ENCODE measurements at places on chromosomes 3 and 15.

DNA sequence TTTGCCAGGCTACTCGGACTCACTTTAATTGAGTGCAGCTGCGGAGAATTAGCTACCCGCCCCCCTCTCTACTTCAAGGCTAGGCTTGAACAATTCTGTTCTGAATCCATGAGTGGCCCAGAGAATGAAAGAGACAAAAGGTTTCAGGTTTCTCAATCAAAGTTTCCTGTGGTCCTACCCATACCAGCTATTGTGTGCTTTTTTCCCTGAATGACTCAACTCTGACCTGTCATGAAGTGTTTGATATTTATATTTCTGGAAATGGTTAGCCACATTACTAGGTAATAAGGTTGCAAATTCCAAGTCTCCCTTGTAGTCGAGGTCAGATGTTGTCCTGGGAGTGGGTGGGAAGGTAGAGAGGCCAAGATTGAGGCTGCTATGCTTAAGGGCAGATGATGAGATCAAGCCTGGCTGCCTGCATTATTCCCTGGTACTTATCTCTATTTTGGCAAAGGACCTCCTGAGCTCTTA lies 392.7 kb upstream of the TBL1XR1 start:
- DNase-seq: peak; percentile 47

DNA sequence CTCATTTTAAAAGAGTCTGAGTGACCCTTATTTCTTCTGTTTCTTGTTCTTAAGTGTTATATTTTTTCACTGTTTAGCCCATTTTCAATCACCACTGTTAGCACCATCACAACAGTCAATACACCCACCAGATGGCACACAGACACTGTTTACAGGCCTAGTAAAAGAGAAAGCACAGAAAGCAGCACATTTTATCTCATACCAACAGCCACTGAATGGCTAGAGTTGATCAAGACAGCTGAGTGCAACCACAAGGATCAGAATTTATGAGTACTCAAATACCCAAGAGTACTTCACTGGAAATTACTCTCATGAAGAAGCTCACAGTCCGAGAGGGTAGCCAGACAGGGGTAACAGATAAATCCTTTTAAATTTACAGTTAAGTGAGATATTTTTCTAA lies 127.0 kb downstream of the TFDP2 start:
- no peak for DNase-seq

- DNase-seq: no peak
These were observed 151.0 kb downstream of the OXSM start for GRCh38 chr3:25940935-25941334.

GRCh38 chr15:40823572-40824343 lies 4.8 kb downstream of the PPP1R14D start:
- DNase-seq: no peak

DNA sequence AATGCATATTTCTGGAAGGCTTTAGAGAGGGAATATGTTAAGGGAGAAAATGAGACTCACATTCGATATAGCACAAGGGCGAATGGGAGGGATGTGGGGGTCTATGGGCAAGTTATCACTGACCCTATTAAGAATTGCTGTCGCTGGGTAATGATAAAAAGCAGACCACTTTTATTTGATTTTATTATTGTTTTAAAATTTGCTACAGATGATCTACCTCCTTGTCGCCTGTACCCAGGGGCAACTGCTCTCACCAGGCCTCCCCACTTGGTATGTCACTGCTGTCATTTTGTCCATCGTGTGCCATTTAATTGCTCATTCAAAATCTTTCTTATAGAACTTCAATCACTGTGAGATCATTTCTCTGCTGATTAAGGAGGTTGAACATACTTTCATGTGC lies 153.8 kb downstream of the OPA1 start:
- no peak for DNase-seq

DNA sequence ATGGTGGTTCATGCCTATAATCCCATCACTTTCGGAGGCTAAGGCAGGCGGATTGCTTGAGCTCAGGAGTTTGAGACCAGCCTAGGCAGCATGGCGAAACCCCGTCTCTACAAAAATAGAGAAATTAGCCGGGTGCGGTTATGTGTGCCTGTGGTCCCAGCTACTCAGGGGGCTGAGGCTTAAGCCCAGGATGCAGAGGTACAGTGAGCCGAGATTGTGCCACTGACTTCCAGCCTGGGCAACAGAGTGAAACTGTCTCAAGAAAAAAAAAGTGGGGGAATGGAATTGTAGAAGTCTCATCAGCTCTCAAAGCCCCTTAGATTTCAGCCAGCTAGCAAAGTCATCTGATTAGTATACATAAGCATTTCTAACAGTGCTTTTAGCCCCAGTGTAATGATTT lies 33.2 kb downstream of the TIPARP start:
- no peak for DNase-seq

DNA sequence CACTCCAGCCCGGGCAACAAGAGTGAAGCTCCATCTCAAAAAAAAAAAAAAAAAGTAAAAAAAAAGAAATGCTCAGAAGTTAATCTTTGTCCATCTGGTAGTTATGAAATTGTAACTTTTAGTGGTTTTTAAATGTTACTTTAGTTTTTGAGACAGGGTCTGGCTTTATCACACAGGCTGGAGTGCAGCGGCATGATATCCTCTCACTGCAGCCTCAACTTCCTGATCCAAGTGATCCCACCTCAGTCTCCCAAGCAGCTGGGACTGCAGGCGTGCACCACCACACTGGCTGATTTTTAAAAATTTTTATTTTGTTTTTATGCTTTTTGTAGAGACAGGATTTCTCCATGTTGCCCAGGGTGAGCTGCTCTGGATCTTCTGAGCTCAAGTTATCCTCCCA lies 1.3 kb downstream of the RNU5B-1 start:
- no peak for DNase-seq

GRCh38 chr15:42803436-42803835 lies 66.5 kb upstream of the CDAN1 start:
- DNase-seq: no peak

DNA sequence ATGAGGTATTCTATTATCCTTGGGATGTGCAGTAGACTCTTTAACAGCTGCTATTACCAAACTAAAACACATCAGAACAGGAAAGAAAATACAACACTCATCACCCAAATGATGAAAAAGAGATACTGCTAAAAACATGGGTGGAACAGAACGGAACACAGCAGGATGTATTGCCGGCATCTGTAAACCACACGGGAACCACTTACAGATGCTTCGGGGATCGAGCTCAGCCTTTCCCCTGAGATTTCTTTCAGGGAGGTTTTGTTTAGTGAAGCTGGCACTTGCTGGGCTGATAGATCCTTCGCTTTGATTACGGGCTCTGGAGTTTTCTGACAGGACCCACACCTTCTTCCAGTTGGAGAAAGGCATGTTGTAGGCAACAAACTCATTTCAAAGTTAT lies 182.3 kb upstream of the FAM3D start:
- no peak for DNase-seq

GRCh38 chr15:43903864-43904290 lies 77.1 kb downstream of the WDR76 start:
- DNase-seq: no peak

DNA sequence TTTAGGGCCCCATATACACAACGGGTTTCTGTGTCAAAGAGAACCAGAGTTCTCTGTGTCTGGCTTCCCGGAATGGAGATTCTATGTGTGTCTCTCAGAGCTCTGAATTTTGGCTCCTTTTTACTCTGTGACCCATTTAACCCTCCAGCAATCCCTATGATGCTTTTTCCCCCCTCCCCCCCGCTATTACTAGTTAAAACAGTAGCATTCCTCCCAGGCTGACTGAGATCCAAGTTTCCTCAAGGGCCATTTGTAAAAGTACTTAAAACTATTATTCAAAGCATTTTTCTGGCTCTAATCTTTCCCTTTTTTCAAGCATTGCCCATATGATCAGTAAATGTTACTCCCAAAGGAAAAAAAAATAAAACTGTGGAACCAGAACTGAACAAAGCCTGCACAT lies 6.6 kb upstream of the STAC start:
- DNase-seq: no peak

- DNase-seq: no peak
These were observed 144.0 kb upstream of the IQSEC1 start for GRCh38 chr3:13217253-13217652.

DNA sequence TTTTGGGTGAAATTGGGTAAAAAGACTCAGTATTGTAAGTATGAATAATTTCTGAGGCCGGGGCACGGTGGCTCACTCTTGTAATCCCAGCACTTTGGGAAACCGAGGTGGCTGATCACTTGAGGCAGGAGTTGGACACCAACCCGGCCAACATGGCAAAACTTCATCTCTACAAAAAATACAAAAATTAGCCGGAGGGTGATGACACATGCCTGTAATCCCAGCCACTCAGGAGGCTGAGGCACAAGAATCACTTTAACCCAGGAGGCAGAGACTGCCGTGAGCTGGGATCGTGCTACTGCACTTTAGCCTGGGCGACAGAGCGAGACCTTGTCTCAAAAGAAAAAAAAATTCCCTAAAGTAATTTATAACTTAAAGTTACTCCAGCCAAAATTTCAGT lies 162.2 kb downstream of the APBA2 start:
- no peak for DNase-seq

GRCh38 chr3:16299746-16300145 lies 34.7 kb downstream of the OXNAD1 start:
- no peak for DNase-seq

DNA sequence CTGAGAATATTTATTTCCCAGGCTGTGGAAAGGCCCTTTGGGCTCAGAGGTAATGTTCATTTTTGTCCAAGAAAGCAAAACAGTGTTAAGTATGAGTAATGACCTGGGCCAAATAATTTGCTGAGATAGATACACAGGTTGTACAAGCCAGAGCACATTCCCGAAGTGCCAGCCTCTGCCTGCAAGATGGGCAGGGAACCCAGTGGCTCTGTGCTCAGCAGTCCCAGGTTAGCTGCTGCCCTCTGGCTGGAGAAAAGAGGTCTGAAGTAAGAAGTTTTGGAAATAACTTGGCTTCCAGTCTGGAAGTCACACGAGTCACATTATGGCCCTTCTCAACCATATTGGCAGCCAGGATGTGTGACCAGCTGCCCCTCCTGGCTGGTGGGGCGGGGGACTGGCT lies 20.2 kb downstream of the MYZAP start:
- no peak for DNase-seq

DNA sequence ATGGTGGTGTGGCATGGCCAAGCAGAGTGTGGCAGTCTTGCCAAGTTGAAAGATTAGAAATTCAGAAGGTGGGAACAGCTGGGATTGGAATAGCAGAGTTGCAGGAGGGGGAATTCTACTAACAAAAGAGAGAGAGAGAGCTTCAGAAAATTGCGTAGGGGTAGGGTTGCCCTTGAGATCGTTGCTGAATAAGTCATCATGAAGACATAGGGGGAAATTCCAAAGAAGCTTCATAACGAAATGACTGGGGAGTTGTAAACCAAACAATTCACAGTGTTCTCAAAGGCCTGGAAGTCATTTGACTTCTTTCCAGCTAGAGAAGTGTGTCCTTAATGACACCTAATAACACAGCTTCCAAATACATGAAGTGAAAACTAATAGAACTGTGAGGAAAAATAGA lies 26.3 kb upstream of the TIPARP start:
- DNase-seq: no peak

DNA sequence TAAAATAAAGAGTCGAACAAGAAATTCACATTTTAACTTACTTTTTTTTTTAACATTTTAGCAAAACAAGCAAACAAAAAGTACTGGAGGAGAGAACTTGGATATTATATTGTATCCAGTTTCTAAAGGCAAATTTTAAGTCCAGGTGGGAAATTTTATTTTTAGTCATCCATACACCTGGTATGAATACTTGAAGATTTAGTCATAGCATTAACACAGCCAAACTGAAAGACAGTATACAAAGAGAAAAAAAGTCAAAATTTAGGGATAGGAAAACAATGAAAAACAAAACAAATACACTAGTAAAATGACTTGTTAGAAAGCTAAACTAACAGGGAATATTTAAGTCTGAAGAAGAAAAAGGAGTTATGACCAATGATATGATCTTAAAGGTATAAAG lies 69.1 kb downstream of the PROS1 start:
- DNase-seq: no peak

- DNase-seq: no peak
These were observed 74.4 kb downstream of the STRIT1 start for GRCh38 chr3:155219106-155219505.

DNA sequence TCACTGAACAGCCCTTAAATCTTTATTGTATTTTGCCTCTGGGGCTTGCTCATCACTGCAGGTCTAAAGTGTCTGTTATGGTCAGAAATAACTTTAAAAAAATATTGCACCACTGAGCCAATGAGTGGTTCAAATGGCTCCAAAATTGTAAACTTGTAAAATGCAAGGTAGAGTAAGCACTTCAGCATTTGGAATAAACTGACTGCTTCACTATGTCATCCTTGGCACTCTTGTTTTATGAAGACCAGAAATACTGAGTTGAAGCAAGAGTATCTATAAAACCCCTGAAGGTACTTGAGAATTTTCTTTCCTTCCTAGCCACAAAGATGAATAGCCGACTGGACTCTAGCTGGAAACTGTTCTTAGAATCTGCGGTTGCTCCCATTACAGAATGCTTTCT lies 390.3 kb upstream of the DPH6 start:
- DNase-seq: no peak

DNA sequence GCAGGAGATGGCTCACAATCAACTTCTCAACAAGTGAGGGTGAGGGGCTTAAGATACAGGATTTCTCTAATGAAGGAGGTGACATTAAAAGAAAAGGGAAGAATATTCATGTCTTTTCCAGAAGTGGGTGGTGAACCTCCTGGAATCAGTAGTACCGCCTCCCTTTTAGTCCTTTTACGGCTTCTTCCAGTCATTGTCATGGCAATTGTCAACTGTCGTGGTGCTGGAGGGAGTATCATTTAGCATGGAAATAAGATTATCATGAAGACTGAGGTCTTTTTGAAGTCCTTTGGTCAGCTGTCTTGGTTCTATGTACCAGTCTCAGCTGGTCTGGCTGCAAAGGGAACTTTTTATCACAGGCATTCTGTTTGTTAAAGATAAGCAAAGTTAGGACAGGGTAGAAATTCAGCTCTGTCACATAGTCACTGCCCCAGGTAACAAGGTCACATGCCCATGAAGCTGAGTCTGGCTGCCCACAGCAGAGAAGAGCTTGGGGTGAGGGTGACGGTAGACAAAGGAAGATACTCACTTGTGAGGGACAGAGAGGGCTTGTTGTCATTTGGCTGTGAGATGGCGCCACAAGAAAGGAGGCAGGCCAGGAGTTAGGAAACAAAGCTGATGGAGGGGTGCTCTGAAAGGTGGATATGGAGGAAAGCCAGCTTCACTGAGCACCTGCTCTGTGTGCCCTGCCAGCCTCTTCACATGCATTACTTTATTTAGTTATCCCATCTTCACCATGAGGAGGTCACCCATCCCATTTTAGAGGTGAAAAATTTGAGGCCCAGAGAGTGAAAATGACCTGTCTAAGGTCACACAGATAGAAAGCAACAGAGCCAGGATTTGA lies 228.2 kb upstream of the TRIM42 start:
- no peak for DNase-seq

- no peak for DNase-seq
These were observed 53.1 kb downstream of the CACNA2D2 start for GRCh38 chr3:50450209-50450921.

DNA sequence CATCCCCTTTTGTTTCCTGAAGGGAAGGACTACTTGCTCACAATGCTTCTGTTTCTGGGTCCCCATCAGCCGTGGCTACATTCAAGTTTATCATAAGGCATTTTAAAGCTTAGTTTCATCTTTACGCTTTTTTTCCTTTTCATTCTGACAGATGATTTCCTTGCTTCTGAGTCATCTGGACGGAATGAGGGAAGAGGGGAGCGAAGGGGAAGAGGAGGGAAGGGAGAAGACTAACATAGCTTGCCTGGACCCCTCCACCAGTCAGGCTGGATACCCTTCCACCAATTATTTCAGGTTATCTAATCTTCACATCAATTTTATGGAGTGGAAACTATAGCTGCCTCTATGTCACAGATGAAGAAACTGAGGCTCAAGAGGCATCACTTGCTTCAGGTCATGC lies 27.6 kb downstream of the FAM3D start:
- DNase-seq: no peak
